ENCODE measurements at places on chromosomes 7 and 10.

GRCh38 chr7:50649259-50649885 lies 84.2 kb upstream of the DDC start:
- DNase-seq = peak; percentile 16

GRCh38 chr7:75969182-75969581 lies 25.2 kb downstream of the TMEM120A start:
- no peak for DNase-seq

- no peak for DNase-seq
Measured at GRCh38 chr10:128316925-128317324, 190.7 kb upstream of the MKI67 start.

GRCh38 chr10:79090134-79090803 lies 21.5 kb downstream of the ZMIZ1 start:
- DNase-seq = no peak

- DNase-seq = no peak
Measured at GRCh38 chr10:128360783-128361182, 234.6 kb upstream of the MKI67 start.

GRCh38 chr10:126430512-126430911 lies 42.2 kb upstream of the ADAM12 start:
- no peak for DNase-seq

DNA sequence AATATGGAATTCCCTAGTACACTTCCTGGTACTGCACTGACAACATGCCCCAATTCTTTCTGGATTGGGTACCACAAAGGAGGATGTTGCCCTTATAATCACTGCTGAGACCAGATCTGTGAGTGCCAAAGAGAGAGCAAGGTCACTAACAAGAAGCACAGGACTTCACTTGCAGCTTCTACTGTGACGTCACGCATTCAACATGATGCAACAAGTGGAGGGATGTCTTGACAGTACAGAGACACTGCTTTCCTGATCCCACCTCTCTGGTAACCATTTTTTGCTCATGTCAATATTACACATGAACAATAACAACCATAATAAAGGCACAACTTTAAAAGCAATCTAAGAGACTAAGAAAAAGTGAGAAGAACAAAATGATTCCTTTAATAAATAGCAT lies 414.1 kb upstream of the LRRN3 start:
- DNase-seq = no peak

DNA sequence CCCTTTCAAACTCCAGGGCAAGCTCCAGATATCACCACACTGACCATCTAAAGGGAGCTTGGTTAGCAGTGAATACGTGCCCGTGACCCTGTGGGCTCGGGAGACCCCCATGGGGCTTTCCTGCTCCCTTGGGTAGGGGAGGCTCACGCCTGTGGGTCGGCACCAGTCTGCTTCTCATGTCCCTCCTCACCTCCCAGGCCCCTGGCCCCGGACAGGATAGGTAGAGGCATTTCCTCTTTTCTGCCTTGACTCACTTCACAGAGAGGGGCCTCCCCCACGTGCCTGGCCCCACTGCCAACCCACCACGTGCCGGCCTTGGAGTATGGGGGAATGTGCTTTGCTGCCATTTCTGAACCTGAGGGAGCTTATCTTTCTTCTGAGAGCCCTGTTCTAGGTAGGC lies 131.3 kb upstream of the FAM20C start:
- no peak for DNase-seq

GRCh38 chr7:106053109-106053508 lies 59.0 kb downstream of the SYPL1 start:
- no peak for DNase-seq

DNA sequence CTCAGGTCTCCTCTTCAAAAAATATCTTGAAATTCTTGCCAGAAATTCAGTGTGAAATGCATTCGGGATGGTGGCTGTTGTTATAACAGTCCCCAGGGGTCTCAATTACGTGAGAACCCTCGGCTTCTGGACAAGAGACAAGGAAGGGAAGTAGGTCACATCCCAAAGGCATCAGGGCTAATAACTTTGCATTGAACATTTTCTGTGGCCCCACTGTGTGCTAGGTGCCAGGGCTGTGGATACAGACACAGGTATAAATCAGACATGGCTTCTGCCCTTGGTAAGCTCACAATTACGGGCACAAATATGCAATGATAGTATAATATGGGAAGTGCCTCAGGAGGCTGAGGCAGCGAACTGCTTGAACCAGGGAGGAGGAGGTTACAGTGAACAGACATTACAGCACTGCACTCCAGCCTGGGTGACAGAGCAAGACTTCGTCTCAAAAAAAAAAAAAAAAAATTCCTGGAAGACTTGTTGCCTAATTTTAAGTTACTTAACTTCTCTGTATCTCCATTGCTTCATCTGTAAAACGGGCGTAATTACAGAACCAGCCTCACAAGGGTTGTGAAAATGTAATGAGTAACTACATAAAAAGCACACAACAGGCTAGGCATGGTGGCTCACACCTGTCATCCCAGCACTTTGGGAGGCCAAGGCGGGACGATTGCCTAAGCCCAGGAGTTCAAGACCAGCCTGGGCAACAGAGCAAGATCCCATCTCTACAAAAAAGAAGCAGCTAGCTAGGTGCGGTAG lies 2.5 kb upstream of the RHBDD2 start:
- no peak for DNase-seq

DNA sequence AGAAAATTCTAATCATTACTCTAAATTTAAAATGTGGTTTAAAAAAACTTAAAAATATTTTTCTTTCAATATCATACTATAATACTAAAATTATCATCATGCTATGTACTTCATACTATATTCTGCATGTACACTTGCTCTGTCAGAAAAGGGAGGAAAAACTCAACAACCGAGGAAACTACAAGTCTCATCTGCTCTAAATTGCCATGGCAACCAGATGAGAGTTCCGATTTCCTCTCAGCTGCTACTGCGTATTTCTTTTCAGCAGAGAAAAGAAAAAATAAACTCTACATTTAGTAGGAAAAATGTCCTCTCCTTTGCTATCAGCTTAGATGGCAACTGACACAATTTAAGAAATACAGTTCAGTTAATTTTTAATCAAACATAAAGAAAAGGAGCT lies 178.9 kb downstream of the SRPK2 start:
- no peak for DNase-seq

GRCh38 chr10:13241613-13242012 lies 7.4 kb upstream of the UCMA start:
- DNase-seq = no peak

GRCh38 chr10:80289451-80290287 lies at the start of gene MAT1A:
MAT1A (minus strand) TSS chr10:80289658; CDS start chr10:80289423, 235 bp downstream.
- DNase-seq = no peak

DNA sequence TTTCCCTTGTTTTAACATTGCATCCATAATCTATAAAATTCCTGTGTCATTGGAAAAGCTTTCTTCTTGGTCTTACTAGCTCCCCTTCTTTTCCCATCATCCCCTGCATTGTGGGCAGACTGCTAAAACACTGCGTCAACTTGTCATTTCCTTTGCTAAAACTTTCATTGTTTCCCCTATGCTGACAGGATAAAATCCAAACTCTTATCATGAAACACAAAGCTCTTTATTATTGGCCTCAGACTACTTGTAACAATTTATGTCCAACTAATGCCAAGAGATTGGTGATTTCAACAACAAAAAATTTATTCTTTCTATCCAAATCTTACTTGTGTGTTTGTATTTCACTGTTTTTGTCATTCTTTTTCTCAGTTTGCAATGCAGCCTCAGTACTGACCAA lies 339.1 kb downstream of the HGF start:
- DNase-seq = no peak

DNA sequence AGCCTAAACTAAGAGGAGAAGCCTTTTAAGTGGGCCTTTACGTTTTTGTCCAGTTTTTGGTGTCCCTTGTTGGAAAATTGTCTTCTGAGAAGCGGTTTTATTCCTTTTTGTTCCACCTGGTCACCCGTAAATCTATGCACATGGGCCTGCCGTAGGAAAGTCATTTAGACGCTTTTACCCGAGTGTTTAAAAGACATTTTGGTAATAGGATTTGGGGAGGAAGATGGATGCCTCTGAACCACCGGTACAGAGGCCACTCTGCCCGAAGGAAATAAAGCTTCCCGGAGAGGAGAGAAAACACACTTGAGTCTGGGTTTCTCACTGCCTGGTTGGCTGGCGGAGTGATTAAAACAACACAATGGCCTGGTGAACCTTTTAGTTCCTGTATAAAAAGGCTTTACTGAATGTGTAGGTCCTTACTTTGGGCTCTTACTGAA lies 760 bp downstream of the THNSL1 start:
- no peak for DNase-seq

DNA sequence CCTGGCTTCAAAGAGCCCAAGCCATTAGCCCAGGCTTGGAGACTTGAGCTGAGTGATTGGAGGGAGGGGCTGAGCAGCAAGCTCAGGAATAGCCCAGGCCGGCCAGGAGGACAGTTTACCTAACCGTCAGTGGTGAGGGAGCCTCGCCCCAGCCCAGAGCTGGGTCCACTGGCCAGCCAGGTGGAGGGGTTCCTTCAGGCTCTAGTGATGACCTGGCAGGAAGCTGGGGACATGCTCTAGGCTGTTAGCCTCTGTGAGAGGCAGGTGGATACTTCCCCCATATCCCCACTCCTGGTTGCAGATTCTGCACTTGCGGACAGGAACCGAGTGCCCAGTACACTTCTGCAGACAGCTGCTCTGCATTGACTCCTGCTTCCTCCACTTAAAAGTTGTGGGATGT lies 61.2 kb upstream of the ANTXRL start:
- DNase-seq = no peak

- DNase-seq = peak; percentile 23
Measured at GRCh38 chr10:130463104-130463875, 327.1 kb downstream of the GLRX3 start.

GRCh38 chr10:79100771-79101170 lies 32.0 kb downstream of the ZMIZ1 start:
- no peak for DNase-seq

- DNase-seq = no peak
Measured at GRCh38 chr10:34808801-34809745, 6.0 kb downstream of the PARD3 start.

DNA sequence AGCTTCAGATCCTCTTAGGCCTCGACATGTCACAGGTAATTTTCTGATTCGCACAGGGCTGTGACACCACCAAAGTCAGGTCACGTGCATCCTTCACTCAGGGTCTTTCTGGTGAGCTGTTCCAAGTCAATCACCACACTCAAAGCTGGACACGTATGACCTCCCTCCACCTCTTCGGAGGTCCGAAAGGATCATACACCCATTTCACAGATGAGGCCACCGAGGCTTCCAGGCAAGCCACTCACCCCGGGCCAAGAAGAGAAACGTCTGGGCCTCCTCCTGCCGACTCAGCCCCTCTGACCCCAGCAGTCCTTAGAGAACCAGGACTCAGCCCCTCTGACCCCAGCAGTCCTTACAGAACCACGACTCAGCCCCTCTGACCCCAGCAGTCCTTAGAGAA lies 74.6 kb downstream of the FOXL3 start:
- DNase-seq = no peak

GRCh38 chr7:129169171-129169671 lies 19.2 kb upstream of the SMO start:
- DNase-seq = peak; percentile 77

All from ecto neural progenitor cell (in vitro differentiated cells).